HTR-8/SVneo (cell line): ENCODE measurements at places on chromosomes 2 and 18.

- DNase-seq = peak; percentile 48
These were observed 20.0 kb downstream of the TRIP12 start for GRCh38 chr2:229901819-229902218.

DNA sequence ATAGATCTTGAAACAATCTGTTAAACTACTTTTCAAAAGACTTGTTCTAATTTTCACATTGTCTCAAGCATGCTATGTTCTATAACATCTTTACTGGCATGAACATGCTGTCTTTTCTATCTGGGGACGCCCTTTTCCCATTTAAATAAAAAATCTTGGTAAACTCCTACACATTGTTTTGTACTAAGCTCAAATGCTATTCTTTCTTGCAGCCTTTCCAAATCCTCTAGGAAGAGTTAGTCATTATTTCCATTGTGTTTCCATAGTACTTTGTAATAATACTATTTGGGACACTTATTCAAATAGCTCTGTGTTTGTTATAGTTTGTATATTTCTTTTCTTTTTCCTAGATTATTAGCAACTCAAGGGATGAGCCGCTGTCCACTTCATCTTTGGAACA, 828.6 kb upstream of the FSHR start:
- DNase-seq = no peak

DNA sequence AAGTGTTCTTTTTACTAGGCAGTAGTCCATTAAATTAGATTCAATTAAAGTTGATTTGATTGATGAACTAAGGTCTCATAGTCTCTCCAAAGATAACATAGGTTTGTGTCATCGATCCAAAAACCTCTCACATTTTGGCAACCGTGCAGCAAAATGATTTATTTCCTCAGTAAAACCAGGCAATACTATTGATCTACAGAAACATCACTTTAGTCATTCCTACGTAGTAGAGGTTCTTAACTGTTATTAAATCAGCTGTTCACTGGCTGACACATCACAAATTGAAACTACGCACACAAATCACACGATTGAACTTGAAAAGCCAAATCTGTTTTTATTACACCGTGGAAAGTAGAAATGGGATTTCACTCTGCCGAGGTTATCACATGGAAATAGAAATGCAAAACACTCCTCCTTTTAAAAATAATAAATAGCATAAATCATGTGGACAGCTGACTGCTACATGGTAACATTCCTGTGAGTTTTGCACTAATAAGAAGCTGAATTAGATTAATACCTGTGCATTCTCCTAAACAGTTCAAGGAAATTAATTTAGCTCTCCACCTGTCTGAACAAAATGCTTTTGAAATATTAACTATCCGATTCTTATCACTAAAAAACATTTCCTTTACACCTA, 262.5 kb downstream of the CDH20 start:
- DNase-seq = no peak

GRCh38 chr2:2950403-2950952, 427.1 kb downstream of the EIPR1 start:
- no peak for DNase-seq

DNA sequence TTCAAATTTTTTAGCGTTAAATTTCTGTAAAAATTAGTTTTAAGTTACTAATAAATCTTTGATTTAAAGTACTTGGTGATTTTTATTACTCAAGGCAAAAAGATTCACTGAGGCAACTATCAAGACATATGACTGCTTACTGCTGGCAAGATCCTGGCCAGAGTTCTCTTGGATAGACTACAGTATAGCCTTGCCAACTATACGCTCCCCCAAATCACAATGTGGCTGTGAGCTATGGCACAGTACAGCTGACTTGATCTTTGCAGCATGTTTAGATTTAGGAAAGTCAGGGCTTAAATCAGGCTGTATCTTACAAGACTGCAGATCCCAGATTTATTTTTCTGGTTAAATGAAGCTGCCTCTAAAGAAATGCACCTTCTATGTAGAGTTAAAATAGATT, 26.5 kb downstream of the MSTN start:
- DNase-seq = no peak

DNA sequence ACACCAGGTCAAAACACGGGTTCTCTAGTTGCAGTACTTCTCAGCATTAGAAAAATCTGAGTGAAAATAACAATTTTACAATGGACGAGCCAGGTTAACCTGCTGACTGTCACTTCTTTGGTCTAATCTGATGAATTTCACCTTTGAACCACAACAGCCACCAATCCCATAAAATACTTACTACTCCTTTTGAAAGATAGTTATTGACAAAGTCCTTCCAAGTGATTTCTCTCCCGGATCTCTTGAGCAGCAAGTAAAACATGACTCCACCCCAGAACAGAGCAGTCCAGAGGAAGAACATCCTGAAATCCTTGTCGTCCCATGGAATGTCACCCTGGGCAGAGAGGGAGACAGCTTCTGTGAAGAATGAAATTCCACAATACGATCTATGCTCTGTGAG, 10.2 kb downstream of the AFG3L2 start:
- no peak for DNase-seq
